Prostate gland (tissue), 2 donors: ENCODE measurements at places on chromosomes 16 and 17. TPM values are rescaled to one million over a fixed set of nuclear protein-coding genes. Genes with fewer than 3 reads are reported as not detected.

TBC1D26 gene
- total RNA-seq: 6.0 TPM

MRPL12 gene
- 63.5 TPM for total RNA-seq

EIF4A3 gene
- total RNA-seq: 69.7 TPM

DNA sequence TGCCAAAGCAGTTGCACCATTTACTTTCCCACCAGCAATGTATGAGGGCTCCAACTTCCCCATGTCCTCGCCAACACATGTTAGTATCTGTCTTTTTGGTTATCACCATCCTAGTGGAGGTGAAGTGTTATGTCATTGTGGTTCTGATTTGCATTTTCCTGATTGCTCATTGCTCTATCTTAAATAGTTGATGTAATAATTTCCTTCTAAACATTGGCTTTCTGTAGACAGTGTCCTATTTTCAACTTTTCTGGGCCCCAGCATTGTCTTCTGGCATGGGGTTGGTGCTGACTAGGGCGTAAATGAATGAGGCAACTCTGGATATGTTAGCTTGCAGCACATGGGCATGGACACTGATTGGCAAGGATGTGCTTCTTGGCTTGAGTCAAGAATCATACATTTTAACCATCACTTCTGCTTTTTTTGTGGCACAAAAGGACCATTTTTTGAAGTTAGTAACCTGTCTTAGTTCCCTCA is 25.1 kb downstream of the PLCG2 start:
- H3K27ac ChIP-seq: no peak overlapping the region
- H3K4me1 ChIP-seq: no peaks in the 10 kb centered on the region
- no peaks in the 10 kb centered on the region for H3K36me3 ChIP-seq
- no peaks in the 10 kb centered on the region for H3K27me3 ChIP-seq
- H3K4me3 ChIP-seq: no peak overlapping the region

GRCh38 chr16:2815299-2815771 is 1.7 kb upstream of the PRSS21 start:
- no peak overlapping the region for H3K27ac ChIP-seq
- H3K27me3 ChIP-seq: no peaks in the 10 kb centered on the region
- no peaks in the 10 kb centered on the region for H3K4me1 ChIP-seq

KRTAP2-3 gene
- total RNA-seq: not detected

ADAT1 gene
- total RNA-seq: 49.1 TPM

- no peak for DNase-seq
- no peak overlapping the region for H3K27ac ChIP-seq
- no peaks in the 10 kb centered on the region for H3K4me1 ChIP-seq
- no peaks in the 10 kb centered on the region for H3K27me3 ChIP-seq
Measured at GRCh38 chr17:43987131-43988021, 17.0 kb upstream of the NAGS start.

DNA sequence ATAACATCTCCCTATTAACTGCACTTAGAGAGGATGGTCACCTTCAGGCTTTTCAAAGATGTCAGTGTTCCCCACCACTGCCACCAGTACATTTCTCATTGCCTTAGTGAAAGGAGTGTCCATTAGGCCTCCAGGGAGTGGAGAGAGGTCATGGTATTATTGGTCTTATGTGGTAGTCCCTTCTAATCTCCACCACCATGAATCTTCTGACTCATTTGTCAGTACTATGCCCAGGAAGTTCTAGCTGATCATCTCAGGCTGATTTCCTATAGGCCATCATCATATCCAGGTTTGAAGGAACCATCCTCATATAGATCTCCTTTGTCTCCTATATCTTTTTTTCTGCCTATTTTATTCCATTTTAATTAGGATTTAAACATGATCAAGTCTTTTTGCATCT is 221.5 kb downstream of the CYB561 start:
- H3K36me3 ChIP-seq: no peaks in the 10 kb centered on the region
- H3K4me3 ChIP-seq: no peak overlapping the region
- H3K27me3 ChIP-seq: no peaks in the 10 kb centered on the region
- no peak overlapping the region for H3K27ac ChIP-seq

DNA sequence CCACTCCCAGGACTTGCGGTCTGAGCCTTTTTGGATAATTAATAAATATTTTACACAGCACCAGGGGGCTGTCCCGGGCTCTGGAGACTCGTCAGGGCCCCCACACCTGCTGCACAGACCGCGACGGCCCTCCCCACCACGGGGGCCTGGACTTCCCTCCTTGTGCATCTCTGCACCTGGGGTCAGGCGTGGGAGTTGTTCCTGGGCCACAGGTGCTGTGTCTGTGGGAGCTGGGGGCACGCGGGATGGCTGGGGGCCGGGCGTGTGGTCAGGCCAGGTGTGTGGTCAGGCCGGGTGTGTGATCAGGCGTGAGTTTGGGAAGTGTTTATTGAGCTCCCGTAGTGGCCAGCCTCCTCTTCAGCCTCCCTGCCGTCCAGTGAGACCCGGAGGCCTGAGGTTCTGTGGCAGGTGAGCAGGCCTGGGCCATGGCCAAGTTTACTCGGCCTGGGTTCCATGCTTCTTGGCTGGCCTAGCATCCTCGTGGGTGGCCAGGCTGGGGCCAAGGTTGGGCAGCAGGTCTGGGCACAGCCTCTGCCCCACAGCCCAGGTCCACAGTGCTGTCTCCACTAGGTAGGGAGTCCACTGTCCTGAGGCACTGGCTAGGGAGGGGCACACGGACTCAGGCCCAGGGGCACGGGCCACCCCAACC is 1.9 kb upstream of the STUB1 start:
- no peaks in the 10 kb centered on the region for H3K27me3 ChIP-seq
- H3K4me1 ChIP-seq: peaks cover 12% of the 10 kb centered on the region
- H3K27ac ChIP-seq: no peak overlapping the region

GRCh38 chr17:37069087-37069486 is 120.3 kb downstream of the AATF start:
- no peak for DNase-seq
- peaks cover 3% of the 10 kb centered on the region for H3K27me3 ChIP-seq
- H3K36me3 ChIP-seq: no peaks in the 10 kb centered on the region
- no peak overlapping the region for H3K4me3 ChIP-seq

DNA sequence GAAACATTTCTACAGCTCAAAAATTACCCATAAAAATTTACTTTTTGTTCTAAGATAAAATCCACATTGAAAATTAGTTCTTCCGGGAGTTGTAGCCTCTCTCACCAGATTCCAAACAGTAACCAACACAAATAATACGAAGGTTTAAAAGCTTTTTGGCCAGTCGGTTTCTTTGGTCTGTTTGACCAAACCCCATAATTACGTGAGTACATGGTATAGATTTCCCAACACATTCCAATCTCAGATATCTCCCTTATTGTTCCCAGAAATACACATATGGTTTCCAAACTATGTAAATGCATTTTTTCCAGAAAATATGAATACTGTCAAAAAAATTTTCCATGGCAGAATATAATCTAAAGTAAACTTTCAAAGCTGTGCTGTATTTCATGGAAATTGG is 722.0 kb downstream of the KCNJ2 start:
- H3K4me1 ChIP-seq: no peaks in the 10 kb centered on the region
- no peak overlapping the region for H3K27ac ChIP-seq
- DNase-seq: no peak
- no peak overlapping the region for H3K4me3 ChIP-seq
- H3K36me3 ChIP-seq: no peaks in the 10 kb centered on the region
- no peaks in the 10 kb centered on the region for H3K27me3 ChIP-seq

DNA sequence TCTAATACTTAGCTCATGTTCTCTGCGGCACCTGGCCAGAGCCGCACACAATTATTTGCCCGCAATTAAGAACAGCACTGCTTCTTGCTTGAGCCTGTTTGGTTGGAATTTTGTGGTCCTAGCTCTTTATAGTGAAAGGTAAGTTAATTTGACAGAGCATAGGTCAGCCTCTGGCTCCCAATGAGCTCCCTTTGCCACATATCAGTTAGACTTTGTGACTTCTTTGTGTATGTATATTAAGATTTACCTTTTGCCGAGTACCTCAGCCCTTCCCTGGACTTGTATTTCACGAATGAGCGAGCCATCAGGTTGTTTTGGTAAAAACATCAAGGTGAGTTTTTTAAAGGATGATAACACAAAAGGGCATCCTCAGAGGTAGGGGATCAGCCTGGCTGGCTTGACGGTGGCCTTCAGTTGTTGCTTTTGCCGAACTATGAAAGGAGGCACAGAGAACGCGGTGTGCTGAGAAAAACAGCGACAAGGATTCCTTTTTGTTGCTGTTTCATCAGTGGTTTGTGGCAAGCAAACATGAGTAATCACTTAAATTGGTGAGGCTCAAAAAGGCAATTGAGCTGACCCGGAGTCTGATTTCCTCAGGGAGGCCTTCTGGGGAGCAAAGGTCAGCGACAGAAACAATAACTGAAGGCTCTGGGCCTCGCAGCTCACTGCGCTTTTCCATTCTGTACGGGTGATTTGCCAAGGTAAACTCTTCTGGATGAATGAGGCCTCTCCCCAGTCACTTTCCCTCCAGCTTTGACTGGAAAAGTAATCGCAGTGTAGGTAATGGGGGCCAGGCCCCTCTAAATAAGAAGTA is 163.6 kb downstream of the HS3ST3A1 start:
- H3K36me3 ChIP-seq: no peaks in the 10 kb centered on the region
- no peak overlapping the region for H3K4me3 ChIP-seq
- H3K27ac ChIP-seq: no peak overlapping the region
- no peaks in the 10 kb centered on the region for H3K27me3 ChIP-seq
- no peaks in the 10 kb centered on the region for H3K4me1 ChIP-seq

C1QTNF1 gene
- 57.9 TPM for total RNA-seq

DNA sequence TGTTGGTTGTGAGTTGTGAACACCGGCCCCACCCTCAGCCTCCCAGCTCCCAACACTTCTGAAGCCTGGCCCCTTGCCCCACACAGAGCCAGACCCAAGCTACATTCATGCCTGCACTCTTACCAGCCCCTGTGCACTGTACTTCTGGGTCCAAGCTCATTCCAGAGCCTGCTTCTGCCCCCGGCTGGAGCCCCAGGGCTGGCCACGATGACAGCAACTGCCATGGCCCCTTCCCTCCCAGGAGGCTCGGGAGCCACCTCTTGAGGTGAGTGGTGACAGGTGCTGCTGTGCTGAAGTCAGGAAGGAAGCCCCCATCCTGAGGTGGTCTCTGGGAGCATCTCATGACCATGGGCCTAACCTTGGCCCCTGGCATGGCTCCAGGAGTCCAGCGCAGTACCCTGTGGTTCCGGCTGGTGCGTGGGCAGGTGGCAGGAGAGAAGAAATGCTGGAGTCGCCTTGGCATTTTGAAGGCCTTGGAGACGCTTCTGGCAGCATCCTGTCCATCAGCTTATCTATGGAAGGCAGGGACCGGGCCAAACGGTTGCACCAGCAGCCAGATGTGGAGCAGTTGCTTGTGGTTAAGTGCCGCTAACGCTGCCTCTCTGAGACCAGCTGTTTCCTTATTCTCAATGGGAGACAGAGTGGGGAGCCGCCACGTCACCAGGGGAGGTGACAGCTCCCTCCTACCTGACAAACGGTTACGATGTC is 3.9 kb upstream of the CDT1 start:
- H3K4me1 ChIP-seq: peaks cover 5% of the 10 kb centered on the region
- H3K27ac ChIP-seq: no peak overlapping the region
- no peak overlapping the region for H3K4me3 ChIP-seq
- H3K36me3 ChIP-seq: no peaks in the 10 kb centered on the region
- no peak for DNase-seq

DNA sequence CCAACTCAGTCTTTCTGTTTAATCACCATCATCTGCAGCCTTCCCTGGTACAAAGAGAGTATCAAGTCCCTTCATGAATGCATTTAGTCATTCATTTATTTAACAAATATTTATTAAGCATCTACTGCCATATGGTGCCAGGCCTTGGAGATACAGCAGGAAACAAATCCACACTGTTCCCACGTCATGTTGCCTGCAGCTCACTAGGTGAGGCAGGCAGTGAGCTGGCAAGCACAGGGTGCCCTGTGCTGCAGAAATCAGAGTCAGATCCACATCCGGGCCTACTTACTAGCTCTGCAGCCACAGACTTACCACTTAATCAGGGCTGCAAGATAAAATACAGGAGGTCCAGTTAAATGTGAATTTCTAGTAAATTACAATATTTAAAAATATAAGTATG is 38.5 kb upstream of the CES5A start:
- no peaks in the 10 kb centered on the region for H3K27me3 ChIP-seq
- no peak overlapping the region for H3K27ac ChIP-seq
- H3K4me1 ChIP-seq: no peaks in the 10 kb centered on the region
- H3K36me3 ChIP-seq: no peaks in the 10 kb centered on the region

DNA sequence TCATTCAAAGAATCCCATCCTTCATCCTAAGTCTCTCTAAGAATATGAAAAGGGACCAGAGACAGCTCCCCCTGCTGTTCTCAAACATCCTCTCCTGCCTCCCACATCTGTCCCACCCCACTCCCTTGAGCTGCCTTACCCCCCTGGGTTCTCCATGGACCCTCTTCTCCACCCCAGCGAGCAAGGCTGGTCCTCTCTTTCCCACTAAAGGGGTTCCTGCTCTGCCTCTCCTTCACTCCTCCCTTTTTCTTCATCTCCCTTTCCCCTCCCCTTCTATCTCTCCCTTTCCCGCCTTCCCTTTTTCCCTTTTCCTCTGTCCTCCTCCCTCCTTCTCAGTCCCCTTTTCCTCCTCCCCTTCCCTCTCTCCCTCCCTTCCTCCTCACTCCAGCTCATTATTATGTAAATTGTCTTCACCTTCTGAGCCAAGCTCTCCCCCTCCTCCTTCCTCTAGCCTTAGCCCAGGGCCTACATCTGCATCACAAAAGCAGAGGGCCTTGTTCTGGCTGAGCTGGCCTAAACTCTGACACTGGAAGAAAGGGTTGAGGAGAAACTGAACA is 90.0 kb downstream of the GNAO1 start:
- no peak overlapping the region for H3K27ac ChIP-seq
- DNase-seq: no peak
- no peaks in the 10 kb centered on the region for H3K36me3 ChIP-seq
- H3K27me3 ChIP-seq: no peaks in the 10 kb centered on the region

CACNG5 gene
- total RNA-seq: not detected

GRCh38 chr16:20763461-20764232 is at the start of gene ACSM3:
TSS of gene ACSM3 (plus strand) at chr16:20764014. CDS start at chr16:20770035, 6,021 bp downstream.
- no peaks in the 10 kb centered on the region for H3K27me3 ChIP-seq
- H3K4me1 ChIP-seq: no peaks in the 10 kb centered on the region
- no peaks in the 10 kb centered on the region for H3K36me3 ChIP-seq
- DNase-seq: peak; percentile 87
- H3K4me3 ChIP-seq: peak within 1 kb of the TSS; percentile 32

- H3K4me3 ChIP-seq: no peak overlapping the region
- no peak overlapping the region for H3K27ac ChIP-seq
- DNase-seq: no peak
- no peaks in the 10 kb centered on the region for H3K36me3 ChIP-seq
- H3K27me3 ChIP-seq: no peaks in the 10 kb centered on the region
Measured at GRCh38 chr16:74726716-74727115, 26.1 kb upstream of the MLKL start.

GRCh38 chr17:32487473-32488176 is 832 bp downstream of the CDK5R1 start:
- peak overlapping the region; percentile 57 for H3K4me3 ChIP-seq
- no peaks in the 10 kb centered on the region for H3K27me3 ChIP-seq
- no peaks in the 10 kb centered on the region for H3K4me1 ChIP-seq
- no peaks in the 10 kb centered on the region for H3K36me3 ChIP-seq
- H3K27ac ChIP-seq: no peak overlapping the region

HOXB4 gene
- 0.41 TPM for total RNA-seq
